ENCODE measurements at places on chromosomes 16 and 17.

GRCh38 chr16:89408315-89408714 lies 82.0 kb downstream of the ANKRD11 start:
- DNase-seq: no peak

GRCh38 chr17:37838276-37838675 lies 85.9 kb upstream of the TBC1D3K start:
- DNase-seq: no peak

- DNase-seq: no peak
Measured at GRCh38 chr16:66470556-66470955, 43.5 kb downstream of the BEAN1 start.

DNA sequence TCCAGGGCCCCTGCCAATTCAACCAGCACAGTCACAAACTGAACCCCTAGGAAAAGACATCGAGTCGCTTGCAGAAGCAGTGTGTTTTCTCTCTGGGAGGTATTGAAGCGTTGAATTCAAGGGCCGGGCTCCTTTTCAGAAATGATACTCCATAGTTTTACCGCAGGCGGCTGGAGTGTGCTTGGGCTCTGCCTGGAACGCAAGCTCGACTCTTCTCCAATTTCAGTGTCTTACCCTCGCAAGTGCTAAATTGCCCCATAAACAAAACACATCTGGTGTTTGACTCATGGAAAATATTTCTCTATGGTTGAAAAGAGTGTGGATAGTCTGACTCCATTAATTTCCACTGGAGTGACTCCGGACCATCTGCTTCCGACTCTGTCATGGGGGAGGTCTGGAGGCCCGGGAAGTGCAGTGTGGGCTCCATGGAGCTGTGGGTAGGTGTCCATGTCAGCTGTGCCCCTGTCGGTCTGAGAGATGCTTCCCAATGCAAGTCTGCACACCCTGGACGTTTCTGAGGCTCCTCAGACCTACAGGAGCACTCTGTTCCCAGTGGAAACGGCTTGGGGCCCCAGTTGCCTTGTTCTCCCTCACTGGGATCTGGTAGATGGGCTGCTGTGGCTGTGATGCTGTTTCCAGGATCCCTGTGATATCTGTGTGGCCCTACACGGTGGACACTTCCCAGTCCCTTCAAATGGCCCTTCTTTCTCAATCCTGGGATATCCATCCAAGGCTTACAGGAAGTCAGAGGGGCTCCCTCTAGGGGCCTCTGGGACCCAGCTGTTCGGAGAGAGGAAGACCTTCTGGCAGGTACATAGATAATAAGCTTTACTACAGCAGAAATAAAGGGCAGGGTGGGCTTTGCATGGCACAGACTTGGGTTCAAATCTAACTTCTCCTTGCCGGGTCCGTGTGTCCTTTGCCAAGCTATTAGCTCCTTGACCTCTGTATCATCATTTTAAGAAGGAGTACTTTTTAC lies 119.8 kb upstream of the CDH13 start:
- DNase-seq: no peak

DNA sequence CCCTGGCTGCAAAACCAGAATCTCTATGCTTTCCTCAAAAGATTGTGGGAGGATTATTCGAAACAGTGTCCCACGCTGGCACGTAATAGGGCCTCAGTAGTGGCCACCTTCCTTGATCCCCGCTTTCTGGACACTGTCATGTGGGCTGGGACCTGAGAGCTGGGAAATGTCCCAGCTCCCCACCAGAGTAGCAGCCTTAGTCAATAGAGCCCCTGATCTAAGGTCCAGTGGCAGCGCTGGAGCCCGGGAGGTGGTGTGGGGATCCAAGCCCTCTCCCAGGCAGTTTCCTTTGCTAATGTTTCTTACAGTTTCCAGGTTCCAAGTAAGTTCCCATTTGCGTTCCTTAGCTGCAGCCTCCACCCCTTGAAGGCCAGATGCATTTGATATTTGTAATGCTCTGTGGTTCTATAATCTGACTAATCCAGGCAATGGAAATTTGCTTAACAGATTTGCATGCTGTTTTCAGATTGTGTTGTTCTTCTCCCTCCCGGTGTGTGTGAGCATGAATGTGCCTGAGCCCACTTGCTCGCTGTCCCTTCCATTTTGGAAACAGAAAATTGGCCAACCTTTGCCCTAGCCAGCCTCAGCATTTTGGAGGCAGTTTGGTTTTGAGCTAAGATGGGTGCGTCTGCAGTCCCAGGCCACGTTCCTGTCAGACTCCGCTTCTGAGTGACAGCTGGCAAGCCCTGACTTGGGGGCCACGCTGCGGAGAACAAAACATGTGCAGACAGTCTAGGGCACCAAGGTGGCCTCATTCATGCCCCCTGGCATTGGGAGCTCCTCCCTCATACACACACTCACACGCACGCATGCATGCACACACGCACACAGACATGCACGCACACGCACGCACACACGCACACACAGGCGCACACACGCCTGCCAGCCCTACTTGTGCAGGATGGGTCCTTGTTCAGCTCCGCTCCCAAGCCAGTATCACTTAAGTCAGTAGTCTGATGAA lies 69.4 kb downstream of the CCDC182 start:
- no peak for DNase-seq

GRCh38 chr17:41223821-41224220 lies 2.6 kb upstream of the KRTAP9-2 start:
- DNase-seq: no peak

DNA sequence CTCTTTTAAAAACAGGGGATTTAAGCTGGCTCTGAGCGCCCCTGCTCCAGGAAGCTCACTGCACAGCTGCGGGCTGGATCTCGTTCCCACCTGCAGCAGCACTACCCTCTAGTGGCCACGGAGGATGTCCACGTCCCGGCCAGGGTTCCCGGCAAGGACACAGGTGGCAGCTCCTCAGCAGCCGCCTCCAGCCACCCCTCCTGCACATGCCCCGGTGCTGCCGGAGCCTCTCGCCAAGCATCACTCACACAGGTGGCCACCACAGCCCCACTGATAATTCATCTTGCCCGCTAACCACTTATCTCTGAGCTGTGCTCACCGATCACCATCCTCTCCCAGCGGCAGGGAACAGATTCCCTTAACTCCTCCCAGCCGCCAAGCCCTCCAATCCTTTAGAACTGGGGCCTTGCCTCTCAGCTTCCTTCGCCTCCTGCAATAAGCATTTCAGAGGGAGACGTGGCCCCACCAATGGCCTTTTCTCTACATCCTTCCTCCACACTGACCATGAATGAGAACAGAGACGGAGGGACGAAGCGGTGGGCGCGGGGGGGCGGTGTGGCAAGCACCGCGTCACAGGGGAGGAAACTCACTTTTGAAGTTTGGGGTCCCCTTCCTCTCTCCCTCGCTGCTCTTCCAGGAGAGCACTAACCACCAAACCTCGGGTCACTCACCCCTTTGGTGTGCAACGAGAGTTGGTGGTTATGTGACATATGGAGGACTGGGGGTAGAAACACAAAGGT lies 222.1 kb downstream of the RBFOX3 start:
- no peak for DNase-seq

- no peak for DNase-seq
Measured at GRCh38 chr17:40457964-40458791, 14.9 kb downstream of the IGFBP4 start.

DNA sequence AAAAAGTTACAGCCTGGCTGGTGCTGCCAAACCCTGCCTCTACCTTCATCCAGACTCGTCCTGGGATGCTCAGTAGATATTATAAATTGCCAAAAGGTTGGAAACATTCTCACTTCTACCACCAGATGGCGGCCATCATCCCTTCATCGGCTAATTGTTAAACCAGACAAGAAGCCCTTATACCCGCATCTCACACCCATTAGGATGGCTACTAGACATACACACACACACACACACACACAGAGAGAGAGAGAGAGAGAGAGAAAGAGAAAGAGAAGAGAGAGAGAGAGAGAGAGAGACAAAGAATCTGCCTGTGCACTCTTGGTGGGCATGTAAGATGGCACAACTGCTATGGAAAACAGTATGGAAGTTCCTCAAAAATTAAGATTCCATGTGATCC lies 15.0 kb upstream of the SCIMP start:
- peak; percentile 47 for DNase-seq

GRCh38 chr17:72120642-72121163 lies at the start of gene SOX9:
Gene SOX9 (plus strand): TSS chr17:72121020. CDS start chr17:72121392, 372 bp downstream.
- no peak for DNase-seq

All from stimulated activated CD4-positive, alpha-beta T cell treated with anti-CD3 and anti-CD28 coated beads, Interleukin-2, amount 100 ng/mL, for 4 hours (primary cell).